ENCODE measurements at places on chromosomes 3 and 15.

GRCh38 chr3:47571391-47572175 lies 7.1 kb downstream of the CSPG5 start:
- no peak for DNase-seq

- DNase-seq, result no peak
Observed at GRCh38 chr3:142976621-142977398, 13.3 kb upstream of the PAQR9 start.

- DNase-seq, result no peak
Observed at GRCh38 chr3:154188846-154189245, 67.7 kb downstream of the ARHGEF26 start.

DNA sequence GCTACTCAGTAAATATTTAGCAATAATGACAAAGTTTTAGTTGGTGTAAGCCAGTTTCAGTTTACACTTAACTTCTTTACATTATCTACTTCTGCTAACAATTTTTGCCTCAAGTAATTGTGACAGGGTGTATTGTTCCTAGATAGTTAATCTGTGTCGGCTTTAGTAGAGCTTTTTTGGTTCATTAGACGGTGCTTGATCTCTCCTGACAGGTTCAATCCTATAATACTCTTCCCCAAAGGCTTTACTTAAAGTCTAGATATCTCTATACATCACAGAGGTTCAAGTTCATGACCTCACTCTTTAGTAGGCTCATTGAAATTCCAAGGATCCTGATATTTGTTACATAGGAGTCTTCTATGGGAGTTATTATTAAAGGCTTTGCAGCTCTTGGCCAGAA lies 365.6 kb upstream of the DPPA4 start:
- no peak for DNase-seq

DNA sequence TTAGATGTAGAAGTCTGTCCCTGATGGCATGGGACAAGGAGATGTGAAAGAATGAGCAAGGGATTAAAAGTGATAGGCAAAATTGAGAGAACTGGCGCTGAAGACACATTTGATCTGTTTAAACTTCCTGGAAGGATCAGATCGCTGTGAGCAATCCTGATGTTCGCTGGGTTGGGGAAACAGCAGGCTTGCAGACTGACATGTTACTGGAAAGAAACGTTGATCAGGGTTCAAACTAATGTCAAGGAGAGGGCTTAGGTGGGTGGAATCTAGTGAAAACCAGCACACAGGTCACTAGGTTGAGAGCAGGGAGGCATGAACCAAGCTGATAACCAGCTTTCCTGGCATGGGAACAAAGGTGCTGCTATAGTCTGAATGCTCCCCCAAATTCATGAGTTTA lies 34.5 kb upstream of the SPTSSB start:
- DNase-seq, result no peak

GRCh38 chr3:71214797-71215196 lies 368.7 kb downstream of the FOXP1 start:
- no peak for DNase-seq

GRCh38 chr3:32562640-32563039 lies 8.0 kb downstream of the DYNC1LI1 start:
- DNase-seq, result no peak

DNA sequence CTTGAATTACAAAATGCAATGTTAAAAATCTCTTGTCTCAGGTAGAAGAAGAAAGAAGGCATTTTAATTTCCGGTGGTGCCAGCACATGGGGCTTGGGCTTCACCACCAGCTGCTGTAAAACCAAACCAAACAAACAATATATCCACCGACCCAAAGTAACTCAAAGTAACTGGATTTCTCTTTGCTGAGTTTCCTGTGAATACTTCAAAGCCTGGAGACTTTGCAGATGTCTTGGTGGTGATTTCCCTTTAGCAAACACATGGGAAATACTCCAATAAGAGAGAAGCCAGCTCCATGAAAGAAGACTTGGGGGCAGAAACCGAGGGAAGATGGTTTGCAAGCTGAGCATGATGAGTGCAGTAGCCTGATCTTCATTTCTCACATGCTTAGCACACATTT lies 62.6 kb downstream of the EIF4E3 start:
- DNase-seq, result no peak

- DNase-seq, result no peak
Observed at GRCh38 chr3:66778107-66778506, 220.0 kb upstream of the KBTBD8 start.

GRCh38 chr3:87270908-87271700 lies 5.3 kb downstream of the POU1F1 start:
- DNase-seq, result no peak

DNA sequence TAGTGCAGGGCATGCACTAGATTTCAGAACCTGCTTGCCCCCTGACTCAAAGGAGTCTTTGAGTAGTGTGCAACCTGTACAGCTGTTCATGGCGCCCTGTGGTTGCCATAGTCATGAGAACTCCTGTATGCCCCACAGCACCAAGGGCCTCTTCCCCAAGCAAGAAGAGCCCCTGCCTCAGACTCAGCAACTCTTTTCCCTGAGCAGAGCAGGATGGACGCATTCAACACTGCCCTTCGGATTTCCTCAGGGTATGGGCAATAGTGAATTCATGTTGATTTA lies 89.7 kb upstream of the KLF13 start:
- DNase-seq, result no peak

GRCh38 chr15:58222679-58223078 lies 84.5 kb downstream of the AQP9 start:
- DNase-seq, result no peak

DNA sequence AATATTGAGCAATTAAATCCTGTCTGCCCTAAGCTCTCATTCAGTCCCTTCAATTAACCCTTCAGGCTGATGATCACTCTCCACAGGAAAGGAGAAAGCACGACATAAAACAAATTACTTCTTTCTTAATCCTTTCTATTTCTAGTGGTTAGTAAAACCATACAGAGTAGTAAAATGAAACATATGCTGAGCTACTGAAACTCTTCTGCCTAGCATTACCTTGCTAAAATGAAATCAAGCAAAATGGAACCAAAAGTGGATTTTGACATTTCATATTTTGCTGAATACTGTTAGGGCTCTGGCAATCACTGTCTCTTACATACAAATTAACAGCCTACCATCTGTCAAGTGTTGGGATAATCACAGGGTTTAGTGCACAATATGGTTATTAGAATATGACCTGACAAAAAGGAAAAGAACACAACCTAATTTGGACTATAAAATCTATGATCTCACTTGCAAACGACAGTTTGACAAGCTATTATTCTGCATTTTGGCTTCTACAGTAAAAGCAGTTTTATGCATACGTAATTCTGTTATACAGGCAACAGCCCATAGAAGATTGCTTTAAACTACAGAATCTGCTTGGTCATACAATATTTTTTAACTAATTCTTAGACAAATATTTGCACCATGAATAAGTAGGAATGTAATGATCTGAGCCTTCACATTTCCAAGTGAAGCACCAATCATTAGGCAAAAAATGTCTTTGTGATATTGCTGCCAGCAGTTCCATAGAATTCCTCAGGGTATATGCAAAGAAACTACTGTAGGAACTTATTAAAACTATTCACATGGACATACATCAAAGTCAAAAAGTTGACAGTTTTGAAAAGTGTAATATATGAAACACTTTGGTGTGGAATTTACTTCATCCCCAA lies 105.0 kb downstream of the FHIT start:
- DNase-seq, result no peak

GRCh38 chr3:113219605-113220300 lies 8.4 kb downstream of the BOC start:
- DNase-seq, result no peak

- no peak for DNase-seq
Observed at GRCh38 chr15:81940467-81941451, 105.1 kb downstream of the MEX3B start.

DNA sequence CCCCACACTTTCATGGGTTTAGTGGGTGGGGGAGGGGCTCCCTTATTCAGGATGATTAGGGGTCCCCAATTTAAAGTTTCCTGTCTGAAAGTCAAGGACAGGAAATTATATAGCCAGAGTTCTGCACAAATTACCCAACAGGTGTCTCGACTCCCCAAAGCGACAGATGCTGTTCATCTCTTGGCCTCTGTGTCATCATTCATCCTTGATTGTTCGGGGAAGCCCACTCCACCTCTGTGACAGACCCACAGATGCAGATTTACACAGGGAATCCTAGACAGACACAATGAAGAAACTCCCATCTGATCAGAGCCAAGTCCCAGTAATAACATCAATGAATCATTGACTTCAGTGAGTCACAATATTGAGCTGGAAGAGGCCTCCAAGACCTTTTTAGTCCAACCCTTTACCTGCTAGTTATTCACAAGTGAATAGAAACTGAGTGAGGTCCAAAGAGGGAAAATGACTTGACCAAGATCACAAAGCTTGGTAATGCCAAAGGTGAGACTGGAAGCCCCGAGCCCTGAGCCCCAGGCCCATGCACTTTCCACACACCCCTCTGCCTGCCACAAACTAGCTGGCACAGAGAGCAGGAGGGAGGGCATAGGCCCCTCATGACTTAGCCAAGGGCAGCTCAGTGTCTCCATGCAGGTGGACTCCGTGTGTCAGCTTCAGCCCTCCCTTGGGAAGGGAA lies 7.9 kb upstream of the SRP14 start:
- no peak for DNase-seq

GRCh38 chr3:138825336-138825735 lies 9.4 kb downstream of the PIK3CB start:
- DNase-seq, result no peak

DNA sequence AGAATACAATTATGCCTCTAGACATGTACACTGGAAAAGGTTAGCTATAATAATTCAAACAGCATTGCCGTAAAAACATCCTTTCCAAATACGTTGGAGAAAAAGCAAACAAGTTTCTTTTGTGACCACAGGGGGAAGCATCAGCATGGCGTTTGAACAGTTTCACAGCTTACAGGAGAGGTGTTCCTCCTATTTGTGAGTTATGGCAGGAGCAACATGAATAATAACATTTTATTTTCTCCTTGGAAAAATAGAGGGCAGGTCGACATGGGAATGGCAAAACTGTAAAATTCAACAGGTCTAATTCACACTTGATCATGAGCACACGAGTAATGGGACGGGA lies 39.7 kb upstream of the GADL1 start:
- DNase-seq, result no peak

DNA sequence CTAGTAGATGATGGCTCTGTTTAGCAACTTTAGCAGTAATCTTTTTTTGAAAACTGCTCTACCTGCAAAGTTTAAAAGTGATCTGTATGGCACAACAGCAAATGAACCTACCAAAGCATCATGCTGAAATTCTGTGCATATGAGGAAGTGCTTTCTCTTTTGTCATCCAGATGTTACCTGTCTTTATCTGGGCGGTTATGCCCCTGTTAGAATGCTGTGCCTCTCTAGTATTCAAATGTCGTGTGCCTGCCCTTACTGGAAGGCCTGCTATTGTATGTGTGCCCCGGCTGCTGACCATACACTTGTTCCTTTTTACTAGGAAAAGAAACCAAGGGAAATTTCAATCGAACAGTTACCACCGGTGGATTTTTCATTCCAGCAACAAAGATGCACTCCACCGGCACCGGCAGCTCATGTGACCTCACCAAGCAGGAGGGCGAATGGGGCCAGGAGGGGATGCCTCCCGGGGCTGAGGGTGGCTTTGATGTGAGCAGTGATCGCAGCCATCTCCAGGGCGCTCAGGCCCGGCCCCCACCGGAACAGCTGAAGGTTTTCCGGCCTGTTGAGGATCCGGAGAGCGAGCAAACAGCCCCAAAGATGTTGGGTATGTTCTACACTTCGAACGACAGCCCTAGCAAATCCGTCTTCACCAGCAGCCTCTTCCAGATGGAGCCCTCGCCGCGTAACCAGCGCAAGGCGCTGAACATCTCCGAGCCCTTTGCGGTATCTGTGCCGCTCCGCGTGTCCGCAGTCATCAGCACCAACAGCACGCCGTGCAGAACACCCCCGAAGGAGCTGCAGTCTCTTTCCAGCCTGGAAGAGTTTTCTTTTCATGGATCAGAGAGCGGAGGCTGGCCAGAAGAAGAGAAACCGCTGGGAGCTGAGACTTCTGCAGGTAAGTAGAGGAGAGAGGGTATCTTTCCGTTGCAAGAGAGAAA lies 61.6 kb downstream of the TMEM39A start:
- DNase-seq, result no peak

DNA sequence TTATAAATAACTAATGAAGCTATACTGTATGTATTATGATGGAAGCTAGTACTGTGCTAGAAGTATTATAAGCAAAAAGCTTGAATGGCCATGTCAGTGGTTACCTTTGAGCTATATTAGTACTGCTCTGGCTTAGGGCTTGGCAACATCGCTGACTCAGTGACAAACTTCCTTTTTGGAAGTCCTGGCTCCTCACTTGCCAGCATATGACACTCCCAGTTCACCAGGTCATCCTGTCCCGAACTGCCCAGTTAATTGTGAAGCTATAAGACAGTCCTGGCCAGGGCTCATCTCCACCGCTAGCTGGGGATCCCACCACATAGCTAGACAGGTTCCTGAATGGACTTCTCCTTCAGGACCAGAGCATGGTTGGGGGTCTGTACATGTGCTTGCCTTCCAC lies 31.9 kb downstream of the RAB8B start:
- DNase-seq, result no peak

- no peak for DNase-seq
Observed at GRCh38 chr15:92092289-92093105, 239.0 kb downstream of the SLCO3A1 start.

- DNase-seq, result no peak
Observed at GRCh38 chr3:186599142-186599784, 13.6 kb upstream of the AHSG start.

DNA sequence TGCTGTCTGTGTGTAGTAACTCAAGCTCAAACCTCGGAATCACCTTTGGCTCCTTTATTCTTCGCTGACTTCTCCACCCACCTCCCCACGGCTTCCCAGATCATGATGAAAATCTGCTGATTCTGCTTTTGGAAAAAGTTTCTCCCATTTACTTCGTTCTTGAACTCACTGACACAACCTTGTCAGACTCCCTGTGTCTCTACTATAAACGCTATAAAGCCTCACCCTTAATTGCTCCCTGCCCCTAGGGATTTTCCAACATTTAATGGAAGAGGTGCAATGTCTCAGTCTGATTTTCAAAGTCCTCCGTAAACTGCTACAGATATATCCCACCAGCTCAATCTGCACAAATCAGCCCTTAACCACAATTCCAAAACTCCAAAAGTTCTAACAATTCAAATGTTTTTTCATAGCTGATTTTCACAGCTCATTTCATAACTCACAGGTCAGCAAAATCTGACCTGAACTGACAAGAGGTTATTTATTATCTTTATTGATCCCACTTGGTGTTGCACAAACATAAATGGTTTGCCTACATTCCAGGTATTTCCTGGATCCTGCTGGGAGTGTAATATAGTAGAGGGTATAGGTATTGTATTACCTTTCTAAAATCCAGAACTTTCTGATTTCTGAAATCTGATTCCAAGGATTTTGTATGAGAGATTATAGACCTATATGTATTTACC lies 129.4 kb downstream of the PLD1 start:
- DNase-seq, result no peak

- DNase-seq, result no peak
Observed at GRCh38 chr3:125552401-125552800, 32.4 kb upstream of the SNX4 start.

- DNase-seq, result no peak
Observed at GRCh38 chr15:60889491-60889890, 339.6 kb downstream of the RORA start.

- no peak for DNase-seq
Observed at GRCh38 chr3:132867956-132868355, 145.7 kb upstream of the NPHP3 start.
